AG09319 (cell line): ENCODE measurements at places on chromosomes 16 and 17.

- DNase-seq = no peak
Observed at GRCh38 chr16:85261204-85261603, 148.9 kb upstream of the CIBAR2 start.

GRCh38 chr17:73749928-73750605 is 105.8 kb upstream of the SDK2 start:
- no peak for DNase-seq

GRCh38 chr16:23420011-23420410 is 33.0 kb downstream of the COG7 start:
- no peak for DNase-seq

- no peak for DNase-seq
Observed at GRCh38 chr17:61511480-61512182, 59.4 kb downstream of the TBX4 start.

GRCh38 chr16:81327447-81328196 is 12.9 kb downstream of the GAN start:
- DNase-seq = no peak

GRCh38 chr16:87854907-87855683 is 14.2 kb downstream of the SLC7A5 start:
- no peak for DNase-seq

- no peak for DNase-seq
Observed at GRCh38 chr17:30393911-30394867, 15.5 kb downstream of the CPD start.

GRCh38 chr16:8355675-8356074 is 234.6 kb downstream of the TMEM114 start:
- DNase-seq = no peak

- no peak for DNase-seq
Observed at GRCh38 chr16:24208710-24209109, 47.4 kb upstream of the CACNG3 start.
